ENCODE measurements at places on chromosomes 4 and X.
A peak's percentile ranks its signal among the peaks of the same experiment; 100 is the strongest.

DNA sequence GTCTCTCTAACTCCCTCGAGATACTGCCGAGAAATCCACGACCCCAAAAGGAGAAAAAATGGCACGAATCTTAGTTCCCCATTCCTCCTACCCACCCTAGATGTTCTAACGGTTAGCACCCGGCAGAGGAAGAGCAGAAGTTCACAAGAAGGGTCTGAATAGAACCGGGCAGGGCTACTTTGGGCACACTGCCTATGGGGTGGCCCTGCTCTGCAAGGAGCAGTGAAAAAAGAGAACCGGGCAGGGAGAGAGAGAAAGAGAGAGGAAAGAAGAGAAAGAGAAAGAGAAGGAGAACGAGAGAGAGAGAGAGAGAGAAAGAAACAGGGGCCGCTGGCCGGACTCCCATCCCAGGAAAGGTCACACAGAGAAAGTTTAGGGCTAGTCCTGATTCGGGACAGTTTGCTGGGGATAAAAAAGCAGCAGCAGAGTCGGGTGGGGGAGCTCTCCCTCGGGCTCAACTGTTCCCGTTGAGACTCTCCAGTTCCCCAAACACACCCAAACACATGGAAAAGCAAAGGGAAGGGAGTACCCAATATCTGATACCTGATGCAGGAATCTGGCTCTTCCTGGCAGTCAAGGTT, 468 bp downstream of the GLA start:
- DNase-seq: no peak

DNA sequence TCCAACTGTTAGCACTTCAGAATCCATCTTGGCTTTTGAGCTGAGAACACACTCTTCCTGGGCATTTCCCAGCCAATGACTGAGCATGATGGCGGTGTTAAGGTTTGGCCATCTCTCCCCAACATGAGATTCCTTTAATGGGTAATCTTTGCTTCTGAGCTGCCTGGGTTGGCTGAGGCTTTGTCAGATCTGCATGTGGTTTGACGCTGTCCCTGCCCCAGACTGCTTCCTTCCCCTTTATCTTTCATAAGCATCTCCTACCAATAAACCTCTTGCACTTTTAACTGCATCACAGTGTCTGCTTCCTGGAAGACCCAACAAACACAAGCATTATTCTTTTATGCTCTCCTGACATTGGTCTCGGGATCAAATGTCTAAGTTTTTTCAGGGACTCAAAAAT, 31.5 kb upstream of the DIPK2B start:
- DNase-seq: no peak

DNA sequence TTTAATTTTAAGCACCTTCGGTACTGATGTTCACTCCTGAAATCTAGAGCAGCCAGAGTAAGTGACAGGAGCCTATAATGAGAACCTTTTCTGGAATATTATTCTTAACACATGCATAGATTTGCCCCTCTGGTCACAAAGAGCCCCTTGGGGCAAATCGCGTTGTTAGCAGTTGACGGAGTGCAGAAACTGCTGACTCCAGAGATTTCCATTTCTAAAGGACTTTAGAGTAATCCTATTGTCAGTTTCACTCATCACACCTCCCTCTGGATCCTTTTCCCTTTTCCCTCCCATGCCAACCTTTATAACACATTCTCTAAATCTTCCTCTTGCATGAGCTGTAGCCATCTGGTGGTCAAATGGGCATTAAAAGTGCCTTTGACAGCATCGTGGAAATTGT, 264.9 kb upstream of the PRPS2 start:
- DNase-seq: no peak

DNA sequence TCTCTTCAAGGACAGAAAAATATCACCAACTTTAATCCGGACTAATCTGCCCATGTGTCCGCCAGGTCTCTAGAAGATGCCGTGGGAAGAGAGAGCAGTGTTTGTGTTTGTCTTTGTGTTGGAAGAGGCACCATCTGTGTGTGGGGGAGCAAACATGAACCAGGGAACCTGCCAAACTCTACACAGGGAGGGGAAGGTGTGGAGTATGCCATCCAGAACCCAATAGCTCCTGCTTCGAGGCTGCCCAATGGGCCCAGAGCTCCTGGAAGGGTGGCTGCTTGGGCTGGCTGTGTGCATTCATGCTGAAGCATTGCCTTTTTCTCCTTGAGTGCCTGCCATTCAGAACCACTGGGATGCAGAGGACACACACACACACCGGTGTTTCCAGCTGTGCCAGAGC, 536.2 kb downstream of the MID1IP1 start:
- peak; percentile 47 for DNase-seq

- no peak for DNase-seq
These were observed 7.9 kb downstream of the SLC4A4 start for GRCh38 chr4:71346710-71347109.

DNA sequence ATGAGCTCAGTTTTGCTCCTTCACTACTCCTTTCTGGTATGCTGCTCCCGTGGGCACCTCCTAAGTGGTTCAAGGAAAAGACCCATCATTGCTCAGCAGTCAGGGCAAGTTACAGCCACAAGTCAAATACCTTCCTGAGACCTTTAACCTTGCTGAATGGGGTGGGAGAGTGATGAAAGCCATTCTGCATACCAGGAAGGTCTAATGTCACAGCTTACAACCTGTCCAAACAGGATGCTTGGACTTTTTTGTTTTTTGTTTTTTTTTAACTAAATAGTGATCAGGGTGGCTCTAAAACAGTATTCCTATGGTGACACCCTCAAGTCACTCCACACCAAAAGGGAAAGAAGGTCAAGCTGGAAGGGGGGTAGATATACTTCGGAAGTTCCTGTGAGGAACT, 93.1 kb downstream of the GPC3 start:
- DNase-seq: no peak

DNA sequence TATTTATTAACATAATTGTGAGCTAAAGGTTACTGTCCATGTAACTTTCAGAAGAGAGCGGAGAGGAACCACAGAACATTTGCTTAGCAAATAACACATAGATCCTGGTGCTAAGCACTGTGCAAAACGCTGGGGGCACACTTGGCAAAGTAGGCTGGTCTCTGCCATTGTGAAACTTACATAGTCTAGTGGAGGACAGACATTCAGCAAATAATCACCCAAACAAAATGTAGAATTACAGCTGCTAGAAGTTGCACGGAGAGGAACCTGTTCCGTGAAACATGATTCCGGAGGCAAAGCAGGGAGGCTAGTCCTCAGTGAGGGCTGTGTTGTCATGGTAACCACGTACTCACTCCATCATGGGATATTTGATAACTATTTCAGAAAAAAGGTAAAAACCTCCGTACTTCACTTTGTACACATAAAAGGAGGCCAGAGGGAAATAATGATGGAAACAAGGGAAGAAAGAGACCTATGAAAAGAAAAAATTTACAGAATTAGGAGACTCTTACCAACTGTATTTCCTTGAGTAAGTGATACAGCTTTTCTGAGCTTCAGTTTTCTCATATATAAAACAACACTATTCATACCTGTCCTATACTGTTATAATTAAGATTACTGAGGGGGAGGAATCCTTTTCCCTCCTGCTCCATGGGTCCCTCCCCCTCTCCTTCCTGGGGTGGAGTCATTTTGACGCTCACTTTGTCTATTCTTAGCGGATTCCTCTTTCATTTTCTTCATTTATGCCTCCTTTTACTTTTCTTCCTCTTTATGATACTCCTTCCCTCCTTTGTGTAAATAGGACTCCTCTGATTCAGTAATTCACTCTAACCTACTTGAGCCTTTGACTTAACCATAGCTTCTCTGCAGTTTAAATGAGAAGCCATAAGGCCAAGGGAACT, 825 bp upstream of the RASGEF1B start:
- DNase-seq: no peak
